Stimulated activated CD4-positive, alpha-beta T cell treated with anti-CD3 and anti-CD28 coated beads, Interleukin-15, amount 100 ng/mL, for 24 hours (primary cell): ENCODE measurements at places on chromosomes 16 and 17.

DNA sequence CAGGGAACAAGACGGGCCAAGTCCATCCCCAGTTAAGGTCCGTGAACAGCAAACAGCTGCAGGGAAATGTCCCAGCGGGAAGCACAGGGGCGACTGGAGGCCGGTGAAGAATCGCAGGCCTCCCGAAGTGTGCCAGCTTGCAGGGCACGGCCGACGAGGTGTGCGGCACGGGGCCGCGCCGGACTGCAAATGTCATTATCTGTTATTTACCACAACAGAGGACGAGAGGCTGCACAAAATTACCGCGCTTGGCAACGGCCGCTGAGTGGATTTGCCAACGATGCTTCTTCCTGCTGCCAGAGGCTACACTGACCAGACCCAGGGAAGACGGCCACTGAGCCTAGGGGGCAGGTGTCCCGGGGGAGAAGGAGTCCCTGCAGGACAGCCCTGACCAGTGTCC lies 53.1 kb downstream of the RPH3AL start:
- DNase-seq: no peak

GRCh38 chr17:39763051-39763820 lies 25.5 kb downstream of the GRB7 start:
- no peak for DNase-seq

GRCh38 chr16:54526916-54527315 lies 240.3 kb upstream of the IRX3 start:
- no peak for DNase-seq

DNA sequence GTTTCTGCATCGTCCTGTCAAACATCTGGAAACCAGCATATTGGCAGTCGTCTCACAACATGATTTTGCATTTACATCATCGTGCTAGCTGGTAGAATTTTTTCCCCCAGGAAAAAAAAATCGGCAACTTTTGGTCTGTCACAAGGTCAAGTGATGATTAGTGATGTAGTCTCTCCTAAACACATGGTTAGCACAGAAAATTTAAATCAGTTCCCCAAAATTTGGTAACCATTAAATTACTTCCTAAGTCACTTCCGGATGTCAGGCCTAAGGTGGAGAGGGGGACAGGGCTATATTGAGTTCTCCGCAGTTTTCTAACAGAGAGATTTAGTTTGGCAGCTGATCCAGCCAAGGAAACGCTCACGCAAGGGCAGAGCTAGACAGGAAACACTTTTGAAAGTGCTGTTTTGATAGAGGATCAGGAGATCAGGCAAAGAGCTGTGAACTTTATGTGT lies 271.0 kb upstream of the TBX2 start:
- DNase-seq: no peak
